ENCODE measurements at places on chromosomes 12 and 14.

DNA sequence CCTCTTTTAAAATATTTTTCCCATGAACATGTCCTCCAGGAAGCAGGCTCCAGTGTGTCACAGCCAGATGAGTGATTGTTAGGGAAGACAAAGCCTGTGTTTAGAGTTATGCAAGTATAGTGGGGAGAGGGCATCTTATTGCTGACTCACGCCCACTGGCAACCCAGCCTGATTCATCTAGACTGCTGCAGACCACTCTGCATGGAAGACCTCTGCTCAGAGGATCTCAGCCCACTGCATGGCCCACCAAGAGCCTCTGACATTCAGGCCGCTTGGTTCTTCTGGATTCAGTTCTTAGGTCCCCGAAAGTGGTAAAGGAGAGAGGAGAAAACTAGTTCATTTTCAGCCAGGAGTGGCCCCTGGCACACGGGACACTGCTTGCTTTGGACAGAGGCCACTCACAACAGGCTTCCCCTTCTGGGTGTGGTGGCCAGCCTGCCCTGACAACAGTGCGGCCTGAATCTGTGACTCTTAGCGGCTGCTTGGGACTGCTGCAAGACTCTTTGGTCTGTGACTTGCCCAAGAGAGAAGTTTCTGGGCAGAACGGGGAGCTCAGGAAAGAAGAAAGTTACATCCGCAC, 266.3 kb downstream of the ZFP36L1 start:
- no peak for DNase-seq

- DNase-seq: peak; percentile 23
Observed at GRCh38 chr14:87045246-87045645, 947.7 kb downstream of the GALC start.

GRCh38 chr12:16171348-16171747, 106.1 kb downstream of the SLC15A5 start:
- DNase-seq: no peak

DNA sequence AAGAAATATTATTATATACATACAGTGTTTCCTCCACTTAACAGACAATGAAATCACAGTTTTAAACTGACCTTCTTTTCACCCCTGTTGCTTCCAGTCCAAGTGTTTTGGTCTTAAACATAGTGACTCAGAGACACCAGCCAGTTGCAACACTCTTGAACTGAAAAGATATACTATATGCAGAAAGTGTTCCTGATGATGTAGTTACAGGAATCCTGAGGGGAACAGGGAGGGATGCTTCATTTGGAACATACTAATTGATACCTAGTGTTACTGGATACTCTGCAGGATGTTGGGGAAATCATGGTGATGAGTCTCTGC, 420.8 kb downstream of the CCDC91 start:
- no peak for DNase-seq

- no peak for DNase-seq
Observed at GRCh38 chr14:100988956-100989355, 85.4 kb upstream of the RTL1 start.

DNA sequence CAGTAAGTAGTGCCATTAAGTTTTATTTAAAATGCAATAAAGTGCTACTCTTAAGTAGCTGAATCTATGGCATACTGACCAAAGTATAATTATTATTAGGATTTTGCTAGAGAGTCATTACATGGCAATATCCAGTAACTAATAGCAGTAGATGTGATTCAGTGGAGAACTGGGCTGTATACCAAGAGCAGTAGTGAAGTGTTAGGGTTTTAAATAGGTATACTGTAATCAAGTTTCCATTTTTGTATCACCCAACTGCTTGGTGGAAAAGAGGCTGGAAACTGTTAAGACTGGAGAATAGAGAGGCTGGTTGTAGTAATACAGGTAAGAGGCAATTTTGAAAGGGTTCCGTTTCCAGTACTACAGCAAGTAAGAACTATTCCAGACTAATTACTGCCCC, 13.3 kb upstream of the LLPH start:
- DNase-seq: no peak

GRCh38 chr12:50859621-50860310, 17.0 kb downstream of the TMPRSS12 start:
- no peak for DNase-seq

DNA sequence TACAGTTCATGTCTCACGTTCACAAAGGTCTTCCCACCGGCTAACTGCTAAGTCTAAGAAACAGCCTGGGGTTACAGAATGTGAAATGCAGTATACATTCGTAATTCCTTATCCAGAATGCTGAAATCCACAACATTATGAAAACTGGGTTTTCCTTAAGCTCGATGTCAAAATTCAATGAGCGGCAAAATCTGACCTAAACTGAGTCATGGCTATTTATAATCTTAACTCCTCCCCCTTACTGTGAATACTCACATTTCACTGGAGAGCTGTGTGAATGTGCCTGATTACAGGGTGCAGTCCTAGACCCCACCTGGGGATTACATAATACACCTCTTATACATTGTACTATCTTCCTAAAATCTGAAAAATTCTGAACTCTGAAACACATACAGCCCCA, 35.3 kb downstream of the STX2 start:
- DNase-seq: no peak

DNA sequence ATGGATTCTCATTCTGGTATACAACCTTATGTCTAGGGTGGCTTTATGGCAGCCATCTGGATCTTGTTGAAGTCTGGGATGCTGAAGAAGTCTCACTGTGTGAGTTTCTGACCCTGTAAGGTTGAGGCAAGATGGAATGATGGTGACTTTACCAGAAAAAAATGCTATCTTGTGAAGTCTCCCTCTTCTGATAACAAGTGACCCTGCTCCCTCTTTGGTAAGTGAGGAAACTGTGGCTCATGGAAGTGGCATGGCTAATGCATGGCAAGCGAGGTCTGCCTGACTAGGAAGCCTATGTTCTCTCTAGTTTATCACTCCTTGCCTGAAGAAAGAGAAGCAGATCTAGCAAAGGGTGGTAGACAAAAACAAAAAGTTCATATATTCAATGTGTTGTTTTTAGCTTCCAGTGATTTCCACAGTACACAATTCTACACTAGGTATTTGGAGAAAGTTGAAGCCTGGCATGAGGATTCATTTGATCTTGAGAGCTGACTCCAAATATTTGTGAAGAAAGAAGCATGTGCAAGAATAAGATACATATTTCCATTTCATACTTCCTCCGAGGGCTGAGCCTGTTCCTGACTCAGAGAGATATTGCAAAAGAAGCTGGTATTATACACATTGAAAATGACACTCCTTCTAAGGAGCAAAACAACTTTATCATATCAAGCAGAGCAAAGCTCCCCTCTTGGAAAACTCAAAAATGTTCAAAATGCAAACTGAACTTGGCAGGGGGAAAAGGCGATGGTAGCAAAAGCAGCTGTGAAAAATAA, 63.6 kb downstream of the HELB start:
- DNase-seq: no peak

- no peak for DNase-seq
Observed at GRCh38 chr12:77213319-77213718, 147.9 kb upstream of the E2F7 start.

DNA sequence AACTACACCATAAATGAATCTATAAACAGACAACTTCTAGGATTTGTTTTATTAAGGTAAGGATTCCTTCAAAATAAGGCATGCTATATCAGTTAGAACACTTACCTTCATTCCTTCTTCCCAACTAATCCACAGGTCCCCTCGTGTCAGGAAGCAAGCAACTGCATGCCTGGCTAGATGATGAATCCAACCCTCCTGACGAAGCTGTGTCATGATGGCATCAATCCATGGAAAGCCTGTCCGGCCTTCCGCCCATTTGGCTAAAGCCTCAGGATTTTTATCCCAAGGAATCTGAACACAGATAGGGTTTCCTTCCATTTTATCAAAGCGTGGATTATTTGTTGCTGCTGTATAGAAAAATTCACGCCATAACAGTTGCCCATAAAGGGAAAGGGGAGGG, 12.5 kb upstream of the MTERF2 start:
- no peak for DNase-seq

DNA sequence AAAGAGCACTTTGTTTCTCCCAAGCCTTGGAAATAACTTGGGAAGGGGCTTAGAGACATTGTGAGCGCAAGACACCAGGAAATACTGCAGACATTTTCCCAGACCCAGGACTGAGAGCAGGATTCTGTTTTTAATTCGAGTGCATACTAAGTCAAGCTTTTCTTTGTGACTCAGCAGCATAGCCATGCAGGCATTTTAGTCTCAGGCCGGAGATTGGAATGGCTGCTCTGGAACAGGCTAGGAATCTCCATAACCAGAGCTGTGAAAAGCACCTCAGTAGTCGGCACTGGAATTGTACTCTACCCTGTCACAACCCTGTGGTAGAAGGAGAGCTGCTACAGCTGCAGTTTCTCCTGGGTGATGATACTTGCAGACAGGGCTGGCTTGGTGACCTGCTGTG, 28.9 kb upstream of the GARIN6 start:
- no peak for DNase-seq

GRCh38 chr12:93689076-93689834, 12.1 kb downstream of the CRADD start:
- DNase-seq: no peak

DNA sequence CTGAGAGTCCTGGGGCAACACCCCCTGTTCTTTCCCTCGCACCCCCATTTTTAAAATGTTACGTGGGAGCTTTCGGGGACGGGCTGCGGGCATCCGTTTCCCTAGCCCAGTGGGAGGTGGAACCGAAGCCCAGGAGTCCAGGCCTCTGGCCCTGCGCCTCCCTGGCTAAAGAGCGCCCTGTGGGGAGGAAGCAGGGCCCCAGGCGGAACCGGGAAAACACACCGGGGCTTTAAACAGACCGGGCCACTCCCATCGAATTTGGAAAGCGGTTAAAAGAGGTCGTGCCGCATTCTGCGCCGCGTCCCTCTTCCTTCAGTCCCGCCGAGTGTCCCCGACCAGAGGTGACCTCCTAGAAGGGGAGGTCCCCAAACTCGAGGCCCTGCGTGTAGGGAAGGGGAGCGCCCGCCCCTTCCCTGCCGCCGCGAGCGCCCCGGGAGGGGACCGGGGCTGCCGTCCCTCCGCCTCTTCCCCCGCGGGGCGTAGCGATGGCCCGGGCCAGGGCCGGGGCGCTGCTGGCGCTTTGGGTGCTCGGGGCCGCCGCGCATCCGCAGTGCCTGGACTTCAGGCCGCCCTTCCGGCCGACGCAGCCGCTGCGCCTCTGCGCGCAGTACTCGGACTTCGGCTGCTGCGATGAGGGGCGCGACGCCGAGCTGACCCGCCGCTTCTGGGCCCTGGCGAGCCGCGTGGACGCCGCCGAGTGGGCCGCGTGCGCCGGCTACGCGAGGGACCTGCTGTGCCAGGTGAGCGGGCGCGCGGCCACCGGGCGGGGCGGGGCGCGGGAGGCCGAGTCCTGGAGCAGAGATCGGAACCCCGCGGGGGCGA, at the start of gene HHIPL1:
HHIPL1 (plus strand) TSS at position 407 of the 822 bp plus-strand sequence; CDS start at position 486, 79 bp downstream.
- no peak for DNase-seq

- DNase-seq: peak; percentile 67
Observed at GRCh38 chr14:45610318-45610717, 357.3 kb upstream of the MIS18BP1 start.

GRCh38 chr12:90925562-90925961, 29.4 kb downstream of the CCER1 start:
- DNase-seq: no peak

DNA sequence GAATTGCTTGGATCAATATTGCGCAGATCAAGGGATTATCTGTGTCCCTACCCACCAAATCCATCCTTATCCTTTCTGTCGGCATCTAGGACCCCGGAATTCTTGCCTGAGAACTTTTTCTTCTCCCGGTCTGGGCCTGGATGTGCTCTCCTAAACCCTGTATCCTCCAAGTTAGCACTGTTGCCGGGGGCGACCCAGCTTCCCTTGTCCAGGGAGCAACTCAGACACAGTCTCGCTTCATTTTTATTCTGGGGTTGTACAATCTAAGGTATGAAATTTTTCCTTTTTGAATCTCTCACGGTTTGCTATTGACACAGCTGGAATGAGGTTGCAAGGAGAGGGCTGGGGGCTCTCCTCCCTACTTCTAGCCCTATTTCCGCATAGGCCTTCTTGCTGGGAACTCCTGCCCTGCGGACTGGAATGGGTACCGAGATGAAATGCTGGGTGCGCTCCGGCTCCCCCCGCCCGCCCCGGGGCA, 403 bp upstream of the PNP start:
- no peak for DNase-seq

- DNase-seq: no peak
Observed at GRCh38 chr12:96870946-96871345, 36.1 kb upstream of the NEDD1 start.

DNA sequence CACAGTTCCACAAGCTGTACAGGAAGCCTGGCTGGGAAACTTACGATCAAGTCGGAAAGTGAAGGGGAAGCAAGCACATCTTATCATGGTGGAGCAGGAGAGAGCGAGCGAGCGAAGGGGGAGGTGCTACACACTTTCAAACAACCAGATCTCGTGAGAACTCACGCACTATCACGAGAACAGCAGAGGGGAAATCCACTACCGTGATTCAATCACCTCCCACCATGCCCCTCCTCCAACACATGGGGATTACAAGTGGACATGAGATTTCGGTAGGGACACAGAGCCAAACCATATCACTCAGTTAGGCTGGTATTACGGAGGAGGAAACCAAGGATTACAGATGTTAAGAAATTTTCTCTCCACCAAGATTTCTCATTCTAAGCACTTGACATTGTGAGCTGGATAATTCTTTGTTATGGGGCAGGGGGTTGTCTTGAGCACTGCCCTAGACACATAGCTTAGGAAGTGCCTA, 262.0 kb upstream of the G2E3 start:
- DNase-seq: no peak

DNA sequence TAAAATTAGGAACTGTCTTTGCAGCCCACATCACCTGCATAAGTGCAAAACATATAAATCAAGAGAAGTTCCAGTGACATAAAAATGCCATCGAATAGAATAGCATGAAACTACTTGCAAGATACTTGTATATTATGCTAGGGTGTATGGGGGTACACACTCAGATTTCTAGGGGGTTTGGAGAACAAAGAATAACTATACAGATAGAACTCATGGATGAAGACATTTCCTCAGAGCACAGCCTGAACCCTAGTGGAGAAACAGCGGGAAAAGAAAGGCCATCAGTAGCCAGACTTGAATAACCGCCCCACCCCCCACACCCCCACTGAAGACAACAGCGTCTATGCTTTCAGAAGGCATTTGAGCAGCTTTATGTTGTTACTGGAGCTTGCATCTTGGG, 425.8 kb downstream of the NPAS3 start:
- DNase-seq: peak; percentile 83

GRCh38 chr12:96447256-96447655, 42.1 kb upstream of the CFAP54 start:
- no peak for DNase-seq
